ENCODE measurements at places on chromosomes 13 and 19. TPM values are rescaled to one million over a fixed set of nuclear protein-coding genes. Genes with fewer than 3 reads are reported as not detected.

DNA sequence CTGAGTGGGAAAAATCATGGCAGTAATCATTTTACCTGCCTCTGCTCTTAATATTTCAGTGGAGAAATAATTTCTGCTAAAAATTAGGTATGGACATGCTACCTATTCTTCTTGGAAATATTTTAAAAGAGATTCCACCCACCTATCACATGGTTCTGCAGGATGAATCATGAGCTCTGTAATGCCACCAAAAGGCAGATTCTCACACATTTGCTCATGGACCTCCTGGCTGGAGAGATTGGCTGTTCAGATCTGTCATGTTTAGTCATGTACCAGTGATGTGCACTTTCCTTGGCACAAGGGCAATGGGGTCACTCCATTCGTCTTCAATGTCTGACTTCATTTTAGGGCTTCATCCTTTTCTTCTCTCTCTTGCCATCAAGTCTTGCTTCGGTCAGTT lies 101.8 kb upstream of the MBNL2 start:
- no peak overlapping the region for H3K27ac ChIP-seq
- no peaks in the 10 kb centered on the region for H3K36me3 ChIP-seq
- H3K4me1 ChIP-seq, result peaks cover 5% of the 10 kb centered on the region
- DNase-seq, result no peak
- H3K27me3 ChIP-seq, result peaks cover 48% of the 10 kb centered on the region

DNA sequence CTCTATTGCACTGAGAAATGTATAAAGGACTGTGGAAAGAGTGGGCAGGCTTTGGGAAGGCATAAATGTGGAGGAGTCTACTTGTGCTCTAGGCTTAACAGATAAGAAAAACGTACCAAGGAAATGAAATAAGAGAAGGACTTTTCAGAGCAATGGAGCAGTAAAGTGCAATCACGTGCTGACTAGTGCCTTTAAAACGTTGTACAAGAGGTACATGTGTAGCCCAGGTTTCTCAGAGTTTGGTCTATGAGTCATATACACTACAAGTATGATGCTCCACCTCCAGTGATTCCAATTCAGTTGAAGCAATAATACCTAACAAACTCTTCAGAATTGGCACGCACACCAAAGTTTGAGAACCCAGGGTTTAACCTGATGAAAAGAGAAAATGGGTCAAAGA lies 13.4 kb upstream of the FNDC3A start:
- no peak overlapping the region for H3K27ac ChIP-seq
- H3K4me1 ChIP-seq, result no peaks in the 10 kb centered on the region
- H3K36me3 ChIP-seq, result no peaks in the 10 kb centered on the region
- no peak for DNase-seq

DNA sequence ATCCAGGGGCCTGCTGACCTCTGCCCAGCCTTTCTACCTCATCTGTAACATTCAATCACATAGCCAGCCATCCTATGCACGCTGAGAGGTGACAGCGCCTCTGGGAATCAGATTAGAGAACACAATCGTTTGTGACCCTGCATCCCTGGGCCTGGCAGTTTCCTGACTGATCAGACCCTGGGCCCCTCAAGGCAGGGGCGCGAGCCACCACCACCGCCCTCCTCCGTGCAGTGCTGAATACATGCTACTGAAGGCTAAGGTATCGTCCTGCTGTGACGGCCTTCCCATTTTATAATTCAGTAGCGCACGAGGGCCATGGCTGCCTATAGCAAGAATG lies 1.3 kb downstream of the TMTC4 start:
- no peak for DNase-seq
- H3K27me3 ChIP-seq, result peaks cover 8% of the 10 kb centered on the region
- peak overlapping the region; percentile 90 for H3K4me3 ChIP-seq
- H3K4me1 ChIP-seq, result peaks cover 23% of the 10 kb centered on the region

GRCh38 chr19:35704218-35704617 lies at the start of gene ZBTB32:
TSS of gene ZBTB32 (plus strand) at chr19:35704558. CDS start at chr19:35714627, 10,069 bp downstream.
- DNase-seq, result no peak
- peaks cover 7% of the 10 kb centered on the region for H3K27me3 ChIP-seq
- H3K4me3 ChIP-seq, result no peak within 1 kb of the TSS
- no peak within 1 kb of the TSS for H3K27ac ChIP-seq

GRCh38 chr13:57627663-57628062 lies 3.9 kb upstream of the PCDH17 start:
- H3K4me1 ChIP-seq, result peaks cover 26% of the 10 kb centered on the region
- H3K27me3 ChIP-seq, result peaks cover 66% of the 10 kb centered on the region
- no peak overlapping the region for H3K4me3 ChIP-seq
- H3K36me3 ChIP-seq, result peaks cover 10% of the 10 kb centered on the region
- no peak for DNase-seq
- H3K27ac ChIP-seq, result no peak overlapping the region

GRCh38 chr13:48165063-48165462 lies 67.9 kb upstream of the ITM2B start:
- H3K4me1 ChIP-seq, result peaks cover 31% of the 10 kb centered on the region
- no peaks in the 10 kb centered on the region for H3K36me3 ChIP-seq
- H3K27ac ChIP-seq, result no peak overlapping the region
- H3K4me3 ChIP-seq, result no peak overlapping the region
- DNase-seq, result no peak

- no peaks in the 10 kb centered on the region for H3K4me1 ChIP-seq
- H3K27ac ChIP-seq, result no peak overlapping the region
- H3K4me3 ChIP-seq, result no peak overlapping the region
- peaks cover 23% of the 10 kb centered on the region for H3K36me3 ChIP-seq
Observed at GRCh38 chr19:5254543-5254942, 86.1 kb downstream of the PTPRS start.

GRCh38 chr19:41969772-41970458 lies 10.8 kb upstream of the RABAC1 start:
- DNase-seq, result no peak
- peaks cover 4% of the 10 kb centered on the region for H3K4me1 ChIP-seq
- H3K4me3 ChIP-seq, result no peak overlapping the region
- no peak overlapping the region for H3K27ac ChIP-seq

GRCh38 chr13:77687799-77688198 lies 9.7 kb upstream of the SLAIN1 start:
- no peak overlapping the region for H3K4me3 ChIP-seq
- no peaks in the 10 kb centered on the region for H3K27me3 ChIP-seq
- DNase-seq, result no peak
- H3K27ac ChIP-seq, result no peak overlapping the region
- no peaks in the 10 kb centered on the region for H3K36me3 ChIP-seq

DNA sequence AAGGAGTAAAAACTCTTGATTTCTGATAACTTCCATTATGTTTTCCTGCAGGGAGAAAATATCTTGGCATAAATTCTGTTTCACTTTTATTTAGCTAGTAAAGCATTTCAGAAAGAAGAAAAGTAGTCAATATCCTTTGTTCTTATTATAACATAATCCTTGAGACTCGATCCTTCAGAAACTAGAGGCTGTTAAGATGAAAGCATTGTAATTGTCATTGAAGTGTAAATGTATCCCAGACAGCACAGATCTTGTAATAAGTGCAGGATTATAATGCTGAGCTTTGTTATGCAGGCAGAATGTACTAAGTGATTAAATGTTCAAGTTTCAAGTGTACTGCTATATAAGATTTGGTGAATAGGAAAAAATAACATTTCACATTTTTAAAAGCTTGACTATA lies 225.2 kb upstream of the ATXN8OS start:
- no peaks in the 10 kb centered on the region for H3K27me3 ChIP-seq
- no peak overlapping the region for H3K27ac ChIP-seq
- no peaks in the 10 kb centered on the region for H3K4me1 ChIP-seq
- DNase-seq, result no peak
- no peaks in the 10 kb centered on the region for H3K36me3 ChIP-seq

GRCh38 chr13:20247403-20247802 lies 15.3 kb upstream of the GJB6 start:
- no peaks in the 10 kb centered on the region for H3K27me3 ChIP-seq
- no peak overlapping the region for H3K27ac ChIP-seq
- H3K4me1 ChIP-seq, result no peaks in the 10 kb centered on the region

DNA sequence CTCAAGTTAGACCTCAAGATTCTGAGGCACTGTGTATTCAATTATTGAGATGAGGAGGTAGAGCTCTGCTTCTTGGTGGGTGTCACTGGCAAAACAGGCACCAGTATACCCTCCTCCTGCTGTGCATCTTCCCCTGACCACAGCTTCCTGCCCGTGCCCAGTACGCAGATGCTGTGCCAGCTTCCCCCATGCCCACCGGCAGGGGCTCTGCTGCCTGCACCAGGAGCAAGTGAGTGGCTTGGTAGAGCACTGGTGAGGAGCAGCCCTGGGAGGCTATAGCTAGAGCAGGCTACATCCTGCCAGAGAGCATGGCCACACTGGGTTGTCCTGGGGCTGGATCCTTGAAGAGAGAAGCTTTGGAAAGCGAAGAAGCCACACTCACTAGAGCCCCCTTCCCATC lies 21.0 kb upstream of the RNF17 start:
- peaks cover 8% of the 10 kb centered on the region for H3K4me1 ChIP-seq
- no peaks in the 10 kb centered on the region for H3K36me3 ChIP-seq
- H3K4me3 ChIP-seq, result no peak overlapping the region
- peaks cover 37% of the 10 kb centered on the region for H3K27me3 ChIP-seq
- H3K27ac ChIP-seq, result no peak overlapping the region
- DNase-seq, result no peak

DNA sequence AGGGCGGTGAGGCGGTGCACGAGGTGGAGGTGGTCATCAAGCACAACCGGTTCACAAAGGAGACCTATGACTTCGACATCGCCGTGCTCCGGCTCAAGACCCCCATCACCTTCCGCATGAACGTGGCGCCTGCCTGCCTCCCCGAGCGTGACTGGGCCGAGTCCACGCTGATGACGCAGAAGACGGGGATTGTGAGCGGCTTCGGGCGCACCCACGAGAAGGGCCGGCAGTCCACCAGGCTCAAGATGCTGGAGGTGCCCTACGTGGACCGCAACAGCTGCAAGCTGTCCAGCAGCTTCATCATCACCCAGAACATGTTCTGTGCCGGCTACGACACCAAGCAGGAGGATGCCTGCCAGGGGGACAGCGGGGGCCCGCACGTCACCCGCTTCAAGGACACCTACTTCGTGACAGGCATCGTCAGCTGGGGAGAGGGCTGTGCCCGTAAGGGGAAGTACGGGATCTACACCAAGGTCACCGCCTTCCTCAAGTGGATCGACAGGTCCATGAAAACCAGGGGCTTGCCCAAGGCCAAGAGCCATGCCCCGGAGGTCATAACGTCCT lies 9.4 kb upstream of the PROZ start:
- DNase-seq, result no peak
- H3K4me3 ChIP-seq, result no peak overlapping the region
- peaks cover 17% of the 10 kb centered on the region for H3K4me1 ChIP-seq

GRCh38 chr19:18062028-18062427 lies 24.7 kb downstream of the IL12RB1 start:
- H3K36me3 ChIP-seq, result peaks cover 18% of the 10 kb centered on the region
- no peak for DNase-seq
- H3K4me1 ChIP-seq, result peaks cover 9% of the 10 kb centered on the region
- H3K27ac ChIP-seq, result no peak overlapping the region
- no peaks in the 10 kb centered on the region for H3K27me3 ChIP-seq
- H3K4me3 ChIP-seq, result no peak overlapping the region

DNA sequence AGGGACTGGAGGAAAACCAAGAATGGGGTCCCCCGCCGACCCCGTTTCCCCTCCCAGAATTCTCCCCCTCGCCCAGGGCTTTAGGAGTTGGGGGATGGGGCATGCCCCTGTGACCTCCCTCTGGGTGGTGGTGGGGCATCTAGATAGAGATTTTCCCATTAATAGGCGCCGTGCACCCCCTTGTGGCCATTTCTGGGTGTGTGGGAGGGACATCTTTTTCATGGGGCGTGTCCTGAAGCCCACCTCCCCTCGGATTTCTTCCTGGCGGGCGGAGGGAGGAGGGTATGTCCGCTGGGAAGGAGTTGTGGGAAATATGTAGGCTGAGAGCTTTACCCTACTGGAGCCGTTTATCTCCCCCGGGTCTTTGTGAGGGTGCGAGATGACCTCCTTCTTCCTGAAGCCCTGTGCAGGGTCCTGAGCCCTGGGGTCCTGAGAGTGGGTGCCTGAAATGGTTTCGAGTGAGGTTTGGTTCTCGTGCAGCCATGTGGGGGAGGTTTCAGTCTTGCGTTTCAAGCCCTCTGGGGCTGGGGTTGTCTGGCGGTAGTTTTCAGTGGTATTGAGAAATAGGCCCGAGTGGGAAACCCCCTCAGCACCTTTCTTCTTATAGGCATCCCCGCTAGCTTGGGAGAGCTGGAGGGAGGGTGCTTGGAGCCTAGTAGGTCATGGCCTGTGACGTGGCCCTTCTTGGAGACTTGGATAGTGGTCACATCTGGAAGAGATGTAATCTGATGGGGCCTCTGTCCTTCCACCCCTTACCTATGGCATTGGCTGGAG lies 1.0 kb downstream of the PRMT1 start:
- peaks cover 4% of the 10 kb centered on the region for H3K27me3 ChIP-seq
- H3K4me1 ChIP-seq, result peaks cover 20% of the 10 kb centered on the region
- peak; percentile 82 for DNase-seq

DNA sequence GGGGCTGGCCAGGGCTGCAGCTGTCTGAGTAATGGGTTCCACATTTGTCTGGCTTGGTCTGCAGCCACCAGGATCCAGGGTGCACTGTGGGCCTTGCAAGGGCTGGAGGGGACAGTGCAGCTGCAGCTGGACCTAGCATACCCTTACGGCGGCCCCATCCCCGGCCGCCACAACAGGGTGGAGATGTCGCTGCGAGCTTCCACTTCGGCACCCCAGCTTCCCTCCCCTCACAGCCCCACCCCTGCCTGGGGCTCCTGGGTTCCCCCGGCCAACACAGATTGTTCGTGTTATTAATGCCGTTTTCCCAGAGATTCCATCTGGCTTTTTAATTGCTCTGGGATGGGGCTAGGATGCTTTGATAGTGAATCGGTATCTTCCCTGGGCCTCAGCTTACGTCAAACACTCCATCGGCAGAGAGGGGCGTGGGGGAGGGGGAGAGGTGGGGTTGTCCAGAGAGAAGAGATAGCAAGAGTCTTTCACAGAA lies 5.8 kb downstream of the CEBPA start:
- H3K27ac ChIP-seq, result no peak overlapping the region
- H3K4me3 ChIP-seq, result no peak overlapping the region
- H3K36me3 ChIP-seq, result no peaks in the 10 kb centered on the region
- no peak for DNase-seq
- peaks cover 71% of the 10 kb centered on the region for H3K27me3 ChIP-seq

- no peaks in the 10 kb centered on the region for H3K4me1 ChIP-seq
- no peaks in the 10 kb centered on the region for H3K36me3 ChIP-seq
- peaks cover 83% of the 10 kb centered on the region for H3K27me3 ChIP-seq
- no peak for DNase-seq
- H3K27ac ChIP-seq, result no peak overlapping the region
Observed at GRCh38 chr19:11268783-11269267, 6.5 kb upstream of the DOCK6 start.

- no peak for DNase-seq
- peaks cover 25% of the 10 kb centered on the region for H3K4me1 ChIP-seq
- H3K27ac ChIP-seq, result no peak overlapping the region
Observed at GRCh38 chr19:5128251-5128935, 159.5 kb downstream of the KDM4B start.

GRCh38 chr13:105937451-105937850 lies 598.0 kb downstream of the EFNB2 start:
- peaks cover 8% of the 10 kb centered on the region for H3K27me3 ChIP-seq
- H3K36me3 ChIP-seq, result no peaks in the 10 kb centered on the region
- H3K27ac ChIP-seq, result no peak overlapping the region
- no peaks in the 10 kb centered on the region for H3K4me1 ChIP-seq

GRCh38 chr13:101523154-101524131 lies 71.0 kb downstream of the ITGBL1 start:
- no peaks in the 10 kb centered on the region for H3K36me3 ChIP-seq
- no peaks in the 10 kb centered on the region for H3K27me3 ChIP-seq
- H3K4me3 ChIP-seq, result no peak overlapping the region
- H3K27ac ChIP-seq, result no peak overlapping the region
- DNase-seq, result no peak
- H3K4me1 ChIP-seq, result peaks cover 15% of the 10 kb centered on the region

Gene CDX2
- not detected for total RNA-seq

Gene ZNF415
- 1.8 TPM for total RNA-seq

Gene ZNF99
- total RNA-seq, result not detected

Gene LPAR2
- 23.7 TPM for total RNA-seq

Gene ZNF579
- total RNA-seq, result 6.1 TPM

Gene ZNF527
- 6.6 TPM for total RNA-seq

Gene RDH8
- total RNA-seq, result not detected

Gene SLC1A5
- total RNA-seq, result 309 TPM

All from activated naive CD8-positive, alpha-beta T cell treated with anti-CD3 and anti-CD28 coated beads for 36 hours (primary cell).